Kidney (tissue), 22 donors: ENCODE measurements at places on chromosomes 1 and 21. TPM values are rescaled to one million over a fixed set of nuclear protein-coding genes. Genes with fewer than 3 reads are reported as not detected.

CFAP141 gene
- total RNA-seq = not detected

OR6N1 gene
- total RNA-seq = not detected

LRRC38 gene
- total RNA-seq = not detected

- no peak overlapping the region for H3K4me3 ChIP-seq
- H3K27me3 ChIP-seq = no peaks in the 10 kb centered on the region
- H3K4me1 ChIP-seq = no peaks in the 10 kb centered on the region
- no peak for DNase-seq
- no peak overlapping the region for H3K27ac ChIP-seq
Measured at GRCh38 chr1:221724931-221725605, 16.8 kb downstream of the DUSP10 start.

CD5L gene
- total RNA-seq = 0.19 TPM

DNA sequence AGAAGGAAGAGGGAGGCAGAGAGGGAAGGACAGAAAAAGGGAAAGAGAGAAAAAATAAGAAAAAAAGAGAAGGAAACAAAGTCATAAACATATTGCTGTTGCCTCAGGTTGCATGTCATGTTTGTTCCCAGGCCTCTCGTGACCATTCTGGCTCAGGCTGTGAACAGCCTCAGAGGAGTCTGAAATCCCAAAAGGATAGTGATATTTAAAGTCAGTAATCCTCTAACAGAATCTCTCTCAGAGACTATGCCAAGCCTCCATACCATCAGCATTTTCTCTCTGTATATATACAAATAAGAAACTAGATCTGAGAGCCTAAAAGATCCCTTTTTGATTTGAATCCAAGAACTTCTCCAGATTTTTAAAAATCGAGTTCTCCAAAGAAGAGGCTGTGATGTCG lies 35.2 kb downstream of the GORAB start:
- H3K4me3 ChIP-seq = no peak overlapping the region
- DNase-seq = no peak
- H3K27me3 ChIP-seq = no peaks in the 10 kb centered on the region
- no peak overlapping the region for H3K27ac ChIP-seq
- no peaks in the 10 kb centered on the region for H3K36me3 ChIP-seq
- H3K4me1 ChIP-seq = no peaks in the 10 kb centered on the region

SYCP1 gene
- not detected for total RNA-seq

DNA sequence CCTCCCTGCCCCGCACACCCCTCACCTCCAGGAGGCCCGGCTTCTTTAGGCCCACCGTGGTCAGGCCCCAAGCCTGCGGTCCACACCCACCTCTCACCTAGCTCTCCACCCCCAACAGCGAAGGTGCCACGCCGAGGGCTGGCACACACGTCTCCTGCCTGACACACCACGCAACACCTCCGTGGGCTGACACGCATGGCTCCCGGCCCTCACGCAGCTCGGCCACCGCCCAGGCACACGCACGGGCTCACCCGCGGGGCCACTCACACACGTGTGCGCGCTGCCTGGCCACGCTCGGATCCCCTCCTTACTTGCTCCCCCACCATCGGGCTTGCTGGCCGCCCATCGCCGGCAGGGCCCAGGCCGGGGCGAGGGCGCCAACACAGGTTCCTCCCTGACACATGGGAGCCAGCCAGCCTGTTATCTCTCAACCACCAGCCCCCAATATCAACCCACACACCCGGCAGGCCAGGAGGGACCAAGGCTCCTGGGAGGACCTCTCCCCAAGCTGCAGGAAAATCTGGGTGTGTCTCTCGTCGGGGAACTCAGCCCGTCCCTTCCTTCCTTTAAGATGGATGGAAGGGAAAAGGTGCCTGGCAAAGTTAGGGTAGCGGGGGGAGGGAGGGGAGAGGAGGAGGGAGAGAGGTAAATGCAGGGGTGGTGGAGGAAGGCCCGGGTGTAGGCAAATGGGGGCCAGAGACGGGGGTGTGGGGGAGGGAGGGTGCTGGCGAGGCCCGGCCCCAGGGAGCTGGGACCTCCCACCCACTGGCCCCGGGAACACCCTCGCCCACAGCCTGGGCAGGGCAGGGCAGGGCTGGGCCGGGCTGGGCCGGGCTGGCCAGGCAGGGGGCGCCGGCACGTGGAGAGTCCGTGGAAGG lies 546 bp downstream of the ELOVL1 start:
- no peaks in the 10 kb centered on the region for H3K27me3 ChIP-seq
- no peak for DNase-seq
- peaks cover 33% of the 10 kb centered on the region for H3K36me3 ChIP-seq
- peak overlapping the region; percentile 68 for H3K4me3 ChIP-seq

CHIT1 gene
- total RNA-seq = 1.1 TPM

DNA sequence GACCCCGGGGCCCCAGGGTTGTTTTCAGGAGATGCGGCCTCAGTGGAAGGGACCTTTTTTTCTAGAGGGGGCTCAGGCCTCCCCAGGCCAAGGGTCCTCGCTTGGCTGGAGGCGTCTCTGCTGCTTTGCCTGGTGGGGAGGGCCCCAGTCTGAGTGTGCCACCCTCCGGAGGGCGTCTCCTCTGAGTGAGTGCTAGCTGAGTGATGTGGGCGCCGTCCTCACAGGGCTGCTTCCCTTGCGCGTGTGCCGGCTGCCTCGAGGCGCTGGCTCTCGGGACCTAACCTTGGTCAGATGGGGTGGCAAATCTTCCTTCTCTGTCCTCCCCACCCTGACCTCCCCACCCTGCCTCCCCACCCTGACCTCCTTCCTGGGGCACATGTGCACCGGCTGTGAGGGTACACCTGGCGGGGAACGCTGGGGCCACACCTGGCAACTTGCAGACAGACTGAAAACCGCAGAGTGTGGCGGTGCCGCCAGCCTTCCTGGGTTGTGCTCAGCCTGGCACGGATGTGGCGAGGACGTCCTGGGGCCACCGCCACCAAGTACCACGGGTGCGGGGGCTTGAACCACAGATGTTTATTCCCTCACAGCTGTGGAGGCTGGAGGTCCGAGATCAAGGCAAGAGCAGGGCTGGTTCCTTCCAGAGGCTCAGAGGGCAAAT lies 93.0 kb upstream of the TTC34 start:
- no peaks in the 10 kb centered on the region for H3K4me1 ChIP-seq
- no peak overlapping the region for H3K4me3 ChIP-seq
- no peaks in the 10 kb centered on the region for H3K36me3 ChIP-seq
- DNase-seq = no peak
- H3K27ac ChIP-seq = no peak overlapping the region

VCAM1 gene
- 539 TPM for total RNA-seq

SYT6 gene
- 0.06 TPM for total RNA-seq
